Stimulated activated effector memory CD8-positive, alpha-beta T cell treated with anti-CD3 and anti-CD28 coated beads, Interleukin-12 subunit alpha, Interleukin-12 subunit beta, amount 100 ng/mL, for 72 hours (primary cell): ENCODE measurements at places on chromosomes 7 and 10.

- DNase-seq: no peak
Measured at GRCh38 chr10:118768041-118768919, 13.5 kb upstream of the CACUL1 start.

GRCh38 chr7:123750389-123751230, 1.8 kb upstream of the WASL start:
- DNase-seq: no peak

DNA sequence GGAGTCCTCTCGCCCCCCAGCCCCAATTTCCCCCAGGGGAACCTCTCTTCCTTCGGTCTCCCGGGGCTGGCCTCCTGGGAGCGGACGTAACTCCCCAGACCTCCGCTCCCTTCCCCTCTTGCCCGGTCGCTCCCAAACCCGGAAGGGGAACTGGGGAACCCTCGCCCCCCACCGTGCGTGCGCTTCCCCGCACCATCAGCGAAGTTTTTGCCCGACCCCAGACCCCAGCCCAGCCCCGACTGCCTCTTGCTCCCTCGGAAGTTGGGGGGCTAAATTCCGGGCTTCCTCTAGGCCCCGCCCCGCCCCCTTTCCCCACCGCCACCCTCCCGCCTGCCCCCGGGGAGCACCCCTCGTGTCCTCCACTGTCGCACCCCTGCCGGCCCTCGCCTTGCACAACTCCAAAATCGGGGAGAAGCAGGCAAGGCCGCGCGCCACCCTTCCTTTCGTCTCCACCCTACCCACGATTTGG, 436 bp downstream of the GNB2 start:
- DNase-seq: no peak

GRCh38 chr7:25073451-25073850, 51.6 kb downstream of the CYCS start:
- no peak for DNase-seq

DNA sequence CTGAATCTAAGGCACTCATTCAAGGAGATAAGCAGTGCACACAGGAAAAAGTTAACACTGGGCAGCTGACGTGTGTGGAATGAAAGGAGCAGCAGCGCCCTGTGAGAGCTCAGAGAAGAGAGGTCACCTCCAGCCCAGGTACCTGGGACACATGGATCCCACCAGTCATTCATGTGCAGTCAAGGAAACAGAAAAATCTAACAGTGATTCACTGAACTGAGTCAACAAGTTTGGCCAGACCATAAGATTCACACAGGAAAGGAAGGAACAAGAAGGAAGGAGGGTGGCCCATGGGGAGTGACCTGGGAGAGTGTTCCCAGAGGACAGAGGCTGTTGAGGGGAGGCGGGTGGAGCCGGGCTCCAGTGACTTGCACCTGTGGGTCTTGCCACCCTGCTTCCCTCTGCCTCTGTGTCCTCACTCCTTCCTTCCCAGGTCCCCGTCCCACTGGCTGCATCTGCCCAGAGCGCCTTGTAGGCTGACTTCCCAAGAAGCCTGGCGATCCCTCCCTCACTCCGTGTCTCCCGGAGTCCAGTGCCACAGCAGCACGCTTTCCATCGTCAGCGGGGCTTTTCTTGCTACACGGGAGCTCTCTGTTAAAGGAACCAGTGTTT, 27.7 kb downstream of the RNF32 start:
- DNase-seq: no peak

DNA sequence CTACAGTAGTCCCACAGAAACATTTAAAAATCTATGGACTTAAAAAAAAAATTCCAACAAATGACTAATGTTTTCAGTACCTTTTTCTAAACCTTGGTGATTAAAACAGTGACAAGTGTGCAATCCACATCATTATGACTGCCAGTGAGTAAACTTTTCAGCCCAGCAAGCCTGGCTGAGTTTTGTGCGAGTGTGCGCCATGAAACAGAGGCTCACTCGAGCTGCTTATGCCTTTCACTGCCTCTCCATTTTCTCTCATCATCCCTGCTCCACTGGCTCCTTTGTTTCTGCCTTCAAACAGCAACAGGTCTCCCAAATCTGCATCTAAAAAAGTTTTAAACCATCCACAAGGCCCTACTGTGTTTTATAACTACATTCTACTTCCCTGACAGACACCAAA, 105.8 kb downstream of the USP6NL start:
- DNase-seq: no peak

DNA sequence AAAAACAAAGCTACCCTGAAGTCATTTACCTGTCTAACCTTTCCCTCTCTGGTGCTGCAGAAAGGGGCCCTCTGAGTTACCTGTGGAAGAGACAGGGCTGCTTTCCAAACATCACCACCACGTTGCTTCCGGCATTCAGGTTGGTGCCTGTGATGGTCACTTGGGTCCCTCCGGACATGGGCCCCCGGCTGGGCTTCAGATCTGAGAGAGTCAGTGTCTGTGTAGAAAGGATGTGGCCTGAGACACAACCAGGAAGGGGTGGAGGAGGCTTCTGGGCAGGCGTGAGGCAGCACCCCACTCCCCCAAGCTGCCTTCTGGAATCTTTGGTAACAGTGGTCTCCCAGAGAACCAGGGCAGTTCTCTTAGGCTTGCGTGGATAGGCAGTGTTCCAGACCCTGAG, 388.9 kb downstream of the PLXNA4 start:
- DNase-seq: no peak

- DNase-seq: no peak
Measured at GRCh38 chr7:26034391-26034790, 117.6 kb upstream of the NFE2L3 start.

GRCh38 chr10:49333192-49333591, 34.2 kb downstream of the C10orf71 start:
- no peak for DNase-seq

DNA sequence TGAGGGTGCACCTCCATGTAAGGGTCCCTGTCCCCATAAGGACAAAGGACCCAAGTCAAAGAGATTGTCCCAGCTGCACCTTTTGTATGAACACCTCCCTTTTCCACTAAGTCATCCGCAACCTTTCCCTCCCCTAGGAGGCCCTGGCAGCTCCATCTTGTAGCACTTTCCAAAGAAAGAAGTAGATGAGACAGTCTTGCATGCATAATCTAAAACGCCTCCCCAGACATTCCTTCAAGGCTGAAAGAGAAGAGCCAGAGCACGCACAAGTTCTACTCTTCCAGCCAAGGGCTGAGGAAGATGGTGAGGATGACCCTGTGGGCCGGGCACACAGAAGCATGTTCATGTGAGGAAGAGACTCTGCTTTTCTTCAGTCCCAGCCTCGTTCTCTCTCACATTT, 194.4 kb downstream of the TNS3 start:
- DNase-seq: no peak

DNA sequence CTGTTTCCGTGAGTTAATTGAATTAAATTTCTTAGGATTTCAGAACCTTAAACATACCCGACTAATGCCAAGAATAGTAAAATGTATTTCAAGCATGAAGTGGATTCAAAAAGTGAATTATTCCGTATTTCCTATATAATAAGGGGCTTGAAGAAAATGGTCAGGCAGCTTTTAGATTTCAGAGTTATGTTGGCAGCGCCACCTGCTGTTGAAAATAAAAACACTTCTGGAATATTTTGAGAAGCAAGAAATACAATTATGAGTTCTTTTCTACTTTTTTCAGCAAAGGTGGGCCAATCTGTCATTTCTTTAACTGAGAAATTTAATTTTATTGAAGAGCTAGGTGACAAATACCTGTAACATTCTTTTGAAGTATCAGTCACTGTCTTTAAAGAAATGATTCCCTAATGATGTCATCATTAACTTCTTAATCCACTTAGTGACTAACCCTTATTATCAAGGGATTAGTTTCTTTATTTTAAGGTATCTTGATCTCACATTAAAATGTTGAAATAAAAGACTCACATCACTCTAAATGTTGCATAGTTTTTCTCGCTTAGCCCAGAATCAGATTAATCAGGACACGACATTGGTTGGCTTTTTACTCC, 36.6 kb upstream of the AGR3 start:
- DNase-seq: no peak

DNA sequence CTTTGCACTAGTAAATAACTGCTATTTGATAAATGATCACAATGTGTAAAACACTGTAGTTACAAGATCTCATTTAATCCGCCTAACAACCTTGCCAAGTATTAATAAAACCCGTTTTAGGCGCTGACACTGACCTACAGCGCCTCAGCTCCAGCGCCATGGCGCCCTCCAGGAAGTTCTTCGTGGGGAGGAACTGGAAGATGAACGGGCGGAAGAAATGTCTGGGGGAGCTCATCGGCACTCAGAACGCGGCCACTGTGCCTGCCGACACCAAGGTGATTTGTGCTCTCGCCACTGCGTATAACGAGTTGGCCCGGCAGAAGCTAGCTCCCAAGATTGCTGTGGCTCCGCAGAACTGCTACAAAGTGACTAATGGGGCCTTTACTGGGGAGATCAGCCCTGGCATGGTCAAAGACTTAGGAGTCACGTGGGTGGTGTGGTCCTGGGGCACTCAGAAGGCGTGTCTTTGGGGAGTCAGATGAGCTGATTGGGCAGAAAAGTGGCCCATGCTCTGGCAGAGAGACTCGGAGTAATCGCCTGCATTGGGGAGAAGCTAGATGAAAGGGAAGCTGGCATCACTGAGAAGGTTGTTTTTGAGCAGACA, 1.1 kb upstream of the TNPO3 start:
- DNase-seq: no peak

- DNase-seq: no peak
Measured at GRCh38 chr10:119189811-119190282, 11.2 kb upstream of the PRDX3 start.

DNA sequence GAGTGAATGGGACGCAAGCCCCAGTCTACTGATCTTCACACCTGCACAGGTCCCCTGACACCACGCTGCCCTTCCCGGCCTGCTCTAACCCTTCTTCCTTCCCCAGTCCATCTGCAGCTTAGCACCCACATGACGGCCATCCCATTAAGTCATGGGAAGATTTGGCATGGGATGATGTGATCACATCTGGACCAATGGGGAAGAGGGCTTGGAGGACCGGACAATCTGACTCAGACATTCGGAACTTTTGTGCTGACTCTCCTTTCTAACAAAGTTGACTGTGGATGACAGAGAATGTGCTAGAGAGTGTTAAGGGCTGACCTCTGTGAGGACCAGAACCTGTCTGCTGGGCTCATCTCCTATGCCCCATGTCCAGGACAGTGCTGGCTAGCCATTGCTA, 15.6 kb downstream of the CXCL12 start:
- no peak for DNase-seq

DNA sequence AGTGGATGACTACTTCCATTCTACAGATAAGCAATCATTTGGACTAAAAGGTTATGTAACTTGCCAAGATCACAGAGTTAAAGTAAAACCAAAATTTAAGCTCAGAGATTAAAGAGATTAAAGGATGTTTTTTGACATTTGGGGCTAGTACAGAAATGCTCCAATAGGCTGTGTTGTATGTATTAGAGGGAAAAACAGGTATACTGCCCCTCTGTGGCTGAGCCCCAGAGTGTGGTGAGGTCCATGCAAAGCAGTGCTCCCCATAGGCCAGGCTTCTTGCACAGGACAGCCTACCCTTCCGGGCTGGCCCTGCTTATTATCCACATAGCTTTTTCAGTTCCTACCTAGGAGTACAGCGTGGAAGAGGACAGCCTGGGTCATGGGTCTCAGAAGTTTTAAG, 322.8 kb downstream of the POM121L12 start:
- DNase-seq: no peak

DNA sequence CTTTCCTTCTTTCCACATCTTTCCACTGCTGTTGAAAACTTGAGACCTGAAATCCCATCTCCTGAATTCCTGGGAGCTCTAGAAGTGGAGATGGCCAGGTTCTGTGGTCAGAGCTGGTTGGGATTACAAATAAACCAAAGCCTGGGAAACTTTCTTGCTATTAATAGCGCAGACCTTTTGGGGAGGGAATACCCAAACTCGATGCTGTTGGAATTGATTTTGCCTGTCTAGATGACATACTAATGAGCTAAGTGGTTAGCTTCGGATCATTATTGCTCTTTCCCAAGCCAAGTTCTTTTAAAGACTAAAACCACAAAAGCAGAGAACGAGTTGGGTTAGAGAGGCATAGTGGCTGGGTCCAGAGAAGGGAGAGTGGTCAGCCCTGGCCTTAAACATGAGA, 76.6 kb downstream of the TCF7L2 start:
- no peak for DNase-seq

DNA sequence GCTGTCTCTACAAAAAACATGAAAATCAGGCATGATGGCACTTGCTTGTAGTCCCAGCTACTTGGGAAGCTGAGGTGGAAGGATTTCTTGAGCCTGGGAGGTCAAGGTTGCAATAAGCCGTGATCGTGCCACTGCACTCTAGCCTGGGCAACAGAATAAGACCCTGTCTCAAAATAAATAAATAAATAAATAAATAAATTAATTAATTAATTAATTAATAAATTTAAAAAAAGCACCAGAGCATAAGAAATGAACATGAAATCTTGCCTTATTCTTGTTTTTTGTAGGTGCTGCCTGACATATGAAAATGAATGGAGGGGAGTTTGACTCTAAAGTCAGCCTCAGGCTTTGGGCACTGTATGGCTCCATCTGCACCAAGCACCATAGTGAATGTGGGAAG, 69.9 kb downstream of the GATA3 start:
- no peak for DNase-seq

DNA sequence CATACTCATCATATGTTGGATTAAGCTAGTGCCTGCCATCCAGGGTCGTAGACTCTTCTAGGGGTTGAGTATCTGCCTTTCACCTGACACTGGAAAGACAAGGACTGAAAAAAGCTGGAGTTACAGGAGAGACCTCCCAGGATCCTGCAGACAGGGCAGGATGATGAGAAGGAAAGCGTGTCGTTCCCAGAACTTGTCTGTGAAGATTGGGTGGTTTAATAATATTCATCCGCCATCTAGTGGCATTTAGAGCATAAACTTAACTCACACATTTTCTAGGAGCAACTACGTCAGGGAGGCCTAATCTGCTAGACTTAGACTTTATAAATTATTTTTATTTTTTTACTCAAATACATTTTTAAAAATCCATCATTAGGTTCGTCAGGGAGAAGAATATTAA, 59.6 kb downstream of the ADRB1 start:
- DNase-seq: no peak

DNA sequence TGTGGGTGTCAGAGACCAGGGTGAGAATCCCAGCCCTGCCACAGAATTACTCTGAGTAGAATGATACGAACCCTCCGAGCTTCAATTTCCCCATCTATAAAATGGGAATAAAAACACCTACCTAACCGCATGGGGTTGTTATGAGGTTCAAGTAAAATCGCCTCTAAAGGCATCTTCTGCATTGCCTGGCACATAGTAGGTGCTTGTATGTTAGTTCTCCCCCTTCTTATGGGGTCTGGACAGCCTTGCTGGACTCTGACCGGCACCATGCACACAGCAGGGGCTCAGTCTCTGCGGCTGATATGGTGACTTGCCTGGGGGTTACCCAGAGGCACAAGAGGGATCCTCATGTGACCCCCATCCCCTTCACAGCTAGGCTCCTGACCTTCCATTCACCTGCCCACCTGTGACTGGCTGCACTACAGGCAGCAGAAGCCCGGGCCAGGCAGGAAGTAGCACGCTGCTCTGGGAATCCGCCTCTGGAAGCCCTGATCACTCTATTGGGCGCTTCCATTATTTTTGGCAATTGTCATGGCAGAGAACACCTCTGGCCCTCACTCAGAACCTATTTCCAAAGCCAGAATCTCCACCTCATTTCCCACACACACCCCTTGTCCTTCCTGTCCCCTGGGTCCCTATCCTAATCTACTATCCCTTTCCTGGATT, 6.0 kb downstream of the SH3PXD2A start:
- DNase-seq: no peak

GRCh38 chr7:37440738-37441385, 7.8 kb downstream of the ELMO1 start:
- no peak for DNase-seq

- no peak for DNase-seq
Measured at GRCh38 chr7:94054130-94054529, 50.0 kb upstream of the BET1 start.

- no peak for DNase-seq
Measured at GRCh38 chr7:143131781-143132180, at the start of gene PIP. Gene PIP, plus strand, starts transcription at chr7:143132077. Its CDS starts 40 bp downstream, at chr7:143132117.
